SK-N-SH treated with all-trans-retinoic acid at 6 μM for 48 hours (cell line): ENCODE measurements at places on chromosomes 4 and X.

DNA sequence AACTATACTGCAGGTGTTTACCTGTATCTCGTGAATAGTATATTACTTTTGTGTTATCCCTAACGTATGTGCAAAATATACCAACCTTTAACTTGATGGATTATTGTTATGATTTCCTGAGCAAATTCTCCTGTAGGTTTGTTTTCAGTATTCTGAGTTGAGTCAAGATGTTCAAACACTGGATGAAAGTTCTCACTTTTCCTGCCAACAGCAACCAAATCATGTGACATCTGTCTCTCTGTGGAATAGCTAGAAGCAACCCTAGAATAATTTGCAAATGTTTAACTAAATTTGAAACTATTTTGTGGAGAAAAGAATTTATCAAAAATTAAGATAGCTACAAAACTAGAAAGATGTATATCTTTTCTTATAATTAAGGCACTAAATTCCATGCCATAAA is 35.6 kb downstream of the BCLAF3 start:
- ATAC-seq, result no peak

DNA sequence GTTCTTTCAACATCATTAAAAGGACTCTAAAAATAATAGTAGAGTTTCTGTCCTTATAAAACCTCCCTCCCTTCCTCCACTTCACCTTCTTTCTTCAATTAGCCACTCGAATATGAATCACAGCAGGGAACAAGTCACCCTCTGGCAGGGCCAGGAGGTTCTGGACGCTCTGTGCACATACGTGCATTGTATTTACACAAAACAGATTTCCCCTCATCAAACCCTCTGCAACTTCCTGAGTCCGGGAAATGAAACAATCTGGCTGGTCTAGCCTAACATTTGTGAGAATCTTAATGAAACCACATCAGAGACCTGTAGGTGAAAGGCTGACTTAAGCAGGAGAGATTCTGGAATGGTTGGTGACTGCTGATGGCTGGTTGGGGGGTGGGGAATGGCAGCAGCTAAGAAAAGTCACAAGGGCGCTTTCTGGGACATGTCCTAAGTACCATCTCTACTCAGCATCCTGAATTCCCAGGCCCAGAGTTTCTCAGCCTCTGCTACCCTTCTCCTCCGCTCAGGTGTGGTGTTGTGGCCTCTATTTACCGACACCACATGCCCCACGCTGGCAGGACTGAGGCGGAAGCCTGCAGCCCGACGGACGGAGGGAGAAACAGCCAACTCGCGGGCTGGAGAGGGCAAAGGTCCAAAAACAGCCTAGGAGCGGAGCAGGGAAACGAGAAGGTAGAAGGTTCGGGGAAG is 1.0 kb downstream of the ZDHHC9 start:
- peak; percentile 19 for ATAC-seq

DNA sequence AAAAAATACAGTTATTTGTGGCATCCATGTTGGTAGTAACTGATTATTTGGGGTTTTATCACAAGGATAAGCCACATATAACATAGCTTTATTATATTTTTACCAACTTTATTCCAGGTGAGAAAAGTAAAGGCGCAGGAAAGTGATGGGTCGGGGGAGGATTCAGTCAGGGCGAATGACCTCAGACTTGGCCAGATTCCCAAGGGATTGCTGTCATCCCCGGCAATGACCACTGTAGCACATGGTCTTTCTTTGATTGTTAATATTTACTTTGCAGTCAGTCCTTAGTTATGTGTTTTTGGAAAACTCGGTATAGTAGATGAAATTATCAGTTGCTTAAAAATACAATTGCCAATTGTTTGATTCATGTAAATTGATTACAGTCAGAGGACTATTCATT is 17.6 kb downstream of the GRIA3 start:
- no peak for ATAC-seq

- no peak for ATAC-seq
Observed at GRCh38 chr4:183541010-183541751, 36.3 kb downstream of the ING2 start.

DNA sequence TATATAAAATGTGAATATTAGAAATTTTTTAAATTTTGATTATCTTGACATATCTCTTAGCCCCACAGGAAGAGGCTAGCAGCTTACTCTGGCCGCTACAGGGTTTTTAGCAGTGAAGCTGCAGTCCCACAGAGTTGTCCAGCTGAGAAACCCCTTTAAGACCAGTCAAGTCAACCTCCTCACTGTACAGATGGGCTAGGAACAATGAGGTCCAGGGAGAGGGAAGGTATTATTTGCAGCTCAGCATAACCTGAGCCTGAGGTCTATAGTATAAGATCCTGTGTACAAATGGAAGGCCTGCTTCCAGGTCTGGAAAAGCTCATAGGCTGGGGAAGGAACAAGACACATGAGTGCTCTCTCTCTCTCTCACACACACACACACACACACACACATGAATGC is 1.8 kb downstream of the VSIG4 start:
- ATAC-seq, result no peak

GRCh38 chrX:125236955-125237354 is 82.7 kb upstream of the TEX13C start:
- no peak for ATAC-seq
